ENCODE measurements at places on chromosomes 11 and 22.

DNA sequence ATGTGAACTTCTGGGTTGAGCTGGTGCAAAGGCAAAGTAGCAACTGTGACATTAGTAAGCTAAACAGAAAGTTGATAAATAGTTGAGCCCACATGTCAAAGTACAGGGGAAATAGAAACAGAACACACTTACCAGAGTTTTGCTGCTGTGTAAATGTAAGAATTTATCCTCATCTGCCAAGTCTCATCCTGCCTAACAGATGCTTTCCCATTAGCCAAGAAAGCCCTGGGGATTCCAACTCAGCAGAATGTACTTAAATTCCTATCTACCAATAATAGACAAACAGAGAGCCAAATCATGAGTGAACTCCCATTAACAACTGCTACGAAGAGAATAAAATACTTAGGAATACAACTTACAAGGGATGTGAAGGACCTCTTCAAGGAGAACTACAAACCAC is 7.3 kb upstream of the OR51A2 start:
- DNase-seq, result no peak

DNA sequence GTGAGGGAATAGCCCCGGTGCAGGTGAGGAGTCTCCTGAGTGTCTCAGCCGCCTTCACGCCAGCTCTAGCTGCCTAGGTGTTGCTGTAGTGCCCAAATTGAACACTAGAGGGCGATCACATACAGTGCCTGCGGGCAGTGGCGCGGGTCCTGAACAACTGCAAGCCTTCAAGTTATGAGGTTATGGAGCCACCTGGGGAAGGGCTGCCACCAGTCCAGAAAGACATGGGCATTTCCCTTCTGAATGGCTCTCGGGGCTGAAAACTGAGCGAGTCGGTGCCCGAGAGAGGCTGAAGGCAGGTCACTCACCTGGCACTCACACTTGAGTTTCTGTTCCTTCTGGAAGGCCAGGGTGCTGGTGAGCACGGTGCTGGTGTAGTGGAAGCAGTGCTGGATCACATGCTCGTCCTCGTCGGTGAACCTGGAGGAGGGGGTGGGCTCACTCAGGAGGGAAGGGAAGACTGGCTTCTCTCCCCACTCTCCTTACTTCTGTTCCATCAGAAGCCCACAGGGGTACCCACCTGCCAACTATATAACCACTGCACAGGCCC is 88.4 kb downstream of the PDE2A start:
- no peak for DNase-seq

GRCh38 chr11:45605051-45605450 is 60.4 kb downstream of the CHST1 start:
- no peak for DNase-seq

DNA sequence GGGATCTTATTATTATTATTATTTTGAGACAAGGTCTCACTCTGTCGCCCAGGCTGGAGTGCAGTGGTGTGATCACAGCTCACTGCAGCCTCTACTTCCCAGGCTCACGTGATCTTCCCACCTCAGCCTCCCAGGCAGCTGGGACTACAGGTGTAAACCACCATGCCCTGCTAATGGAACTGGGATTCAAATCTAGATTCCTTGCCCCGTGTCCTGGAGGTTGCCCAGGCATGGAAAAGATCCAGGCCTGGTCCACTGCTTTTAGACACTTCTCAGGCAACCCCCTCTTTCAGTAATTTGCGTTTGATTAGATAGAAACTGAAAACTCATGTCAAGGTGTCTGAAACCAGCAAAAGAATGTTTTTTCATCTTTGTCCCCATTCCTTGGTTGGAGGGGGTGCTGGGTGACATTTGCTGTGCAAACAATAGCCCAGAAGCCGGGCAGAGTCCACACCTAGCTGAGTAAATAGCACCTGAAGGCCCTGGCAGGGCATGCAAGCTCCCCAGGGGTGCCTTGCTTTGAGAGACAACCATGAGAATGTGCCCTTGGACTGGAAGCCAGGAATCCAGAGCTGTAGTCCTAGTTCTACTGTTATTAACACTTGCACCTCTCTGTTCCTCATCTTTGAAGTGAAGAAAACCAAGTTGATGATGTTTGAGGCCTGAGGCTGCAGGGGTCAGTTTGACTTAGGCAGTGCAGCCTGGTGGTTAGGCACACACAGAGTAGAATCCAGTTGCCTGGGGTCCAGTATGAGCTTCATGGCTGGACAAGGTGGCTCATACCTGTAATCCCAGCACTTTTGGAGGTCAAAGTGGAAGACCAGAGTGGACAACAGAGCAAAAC is 19.1 kb upstream of the XBP1 start:
- no peak for DNase-seq

DNA sequence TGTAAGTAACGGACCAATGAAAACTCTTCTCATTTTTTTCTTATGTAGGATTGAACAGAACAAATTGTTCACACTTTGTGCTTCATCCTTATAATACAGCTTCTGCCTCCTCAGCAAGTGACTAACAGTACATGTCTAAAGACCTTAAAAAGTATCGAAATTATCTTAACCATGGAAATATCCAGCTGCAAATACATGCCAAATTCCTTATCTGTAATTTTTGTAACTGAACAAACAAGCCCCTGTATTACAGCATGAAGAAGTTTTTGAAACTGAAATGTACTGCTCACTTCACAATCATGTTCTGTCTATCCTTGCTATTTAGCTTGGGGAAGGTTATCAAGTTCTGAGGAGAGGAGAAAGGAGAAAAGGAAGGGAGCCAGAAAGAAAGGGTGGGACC is 20.4 kb downstream of the WT1 start:
- no peak for DNase-seq

DNA sequence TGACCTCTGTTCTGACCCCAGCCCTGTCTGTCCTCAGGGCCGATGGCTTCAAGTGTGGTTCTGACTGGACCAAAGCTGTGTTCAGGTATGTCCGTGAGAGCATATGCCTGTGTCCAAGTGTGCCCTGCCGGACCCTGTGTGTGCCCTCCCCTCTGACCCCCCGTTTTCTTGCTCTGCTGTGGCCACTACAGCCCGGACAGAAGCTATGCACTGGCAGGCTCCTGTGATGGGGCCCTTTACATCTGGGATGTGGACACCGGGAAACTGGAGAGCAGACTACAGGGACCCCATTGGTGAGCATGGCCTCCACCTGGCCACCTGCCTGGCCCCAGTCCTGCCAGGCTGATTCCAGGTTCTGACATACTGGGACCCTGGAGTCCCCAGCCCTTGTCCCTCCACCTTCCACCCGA is 14.5 kb downstream of the ATG16L2 start:
- no peak for DNase-seq

- DNase-seq, result no peak
Measured at GRCh38 chr22:37313376-37314314, 31.3 kb downstream of the CYTH4 start.

GRCh38 chr11:86514453-86514852 is 139.8 kb downstream of the CCDC81 start:
- DNase-seq, result no peak

DNA sequence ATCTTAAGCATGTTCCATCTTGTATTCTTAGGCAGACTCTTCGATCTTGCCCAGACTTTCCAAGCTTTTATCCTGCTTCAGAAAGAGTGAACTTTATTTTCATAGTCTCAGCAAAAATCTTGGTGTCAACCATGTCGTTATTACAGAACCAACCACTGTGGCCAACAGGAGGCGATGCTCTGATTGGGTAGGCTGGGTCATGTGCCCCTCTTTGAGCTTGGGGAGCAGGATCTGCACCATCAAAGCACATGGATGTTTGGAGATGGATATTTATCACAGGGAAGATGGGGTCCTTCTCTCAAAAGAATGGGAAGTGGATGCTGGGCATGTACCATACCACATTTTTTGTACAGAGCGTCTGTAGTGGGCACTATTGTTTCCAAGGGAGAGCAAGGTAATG is 197.4 kb downstream of the MYO18B start:
- no peak for DNase-seq

DNA sequence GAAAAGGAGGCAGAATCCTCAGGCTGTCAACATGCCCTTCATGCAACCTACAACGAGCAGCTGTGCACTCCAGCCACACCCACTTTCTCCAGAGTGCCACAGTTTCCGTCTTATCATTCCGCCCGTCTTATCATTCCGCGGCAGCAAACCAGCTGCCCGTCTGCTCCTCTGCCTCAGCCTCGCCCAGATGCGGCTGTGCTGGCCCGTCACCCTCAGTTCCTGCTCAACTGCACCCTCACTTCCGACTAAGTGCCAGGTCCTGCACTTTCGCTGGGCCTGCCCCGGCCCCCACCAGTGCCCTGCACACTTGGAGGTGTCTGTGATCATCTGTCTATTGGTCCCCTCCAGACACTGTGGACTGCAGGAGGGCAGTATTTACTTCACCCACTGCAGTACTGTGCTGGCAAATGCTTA is 43.7 kb downstream of the MICAL3 start:
- DNase-seq, result no peak

DNA sequence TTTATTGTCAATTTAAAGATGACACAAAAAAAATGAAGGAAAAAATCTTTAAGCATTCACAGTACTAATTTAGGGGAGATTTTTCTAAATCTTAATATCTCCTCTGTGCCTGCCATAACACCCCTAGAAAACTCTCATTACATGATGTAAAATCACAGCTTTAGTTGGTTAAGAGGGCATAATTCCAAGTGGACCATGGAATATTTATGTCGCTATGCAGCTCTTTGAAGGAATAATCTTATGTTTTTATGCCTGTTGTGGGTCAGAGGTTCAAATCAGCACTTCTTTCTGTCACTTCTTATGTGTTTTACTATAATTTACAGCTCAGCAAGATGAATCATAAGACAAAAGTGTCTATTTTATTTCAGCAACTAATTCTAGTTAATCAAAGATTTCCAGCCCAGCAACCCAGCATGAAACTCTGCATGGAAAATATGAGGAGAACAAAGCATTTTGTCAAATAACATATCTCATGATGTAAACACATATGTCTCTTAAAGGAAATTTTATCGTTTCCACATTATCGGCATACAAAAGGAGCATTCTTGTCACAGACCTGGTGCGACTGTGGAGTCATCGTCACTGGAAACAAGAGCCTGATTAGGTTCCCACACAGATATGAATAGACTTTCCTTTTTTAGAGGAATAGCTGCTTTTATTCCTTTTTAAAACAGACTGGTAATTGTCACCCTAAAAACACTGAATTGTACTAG is 274.8 kb downstream of the SOX6 start:
- no peak for DNase-seq

- DNase-seq, result no peak
Measured at GRCh38 chr11:2305140-2305778, 3.4 kb downstream of the TSPAN32 start.

- DNase-seq, result no peak
Measured at GRCh38 chr11:8828580-8829361, 82.2 kb upstream of the AKIP1 start.

DNA sequence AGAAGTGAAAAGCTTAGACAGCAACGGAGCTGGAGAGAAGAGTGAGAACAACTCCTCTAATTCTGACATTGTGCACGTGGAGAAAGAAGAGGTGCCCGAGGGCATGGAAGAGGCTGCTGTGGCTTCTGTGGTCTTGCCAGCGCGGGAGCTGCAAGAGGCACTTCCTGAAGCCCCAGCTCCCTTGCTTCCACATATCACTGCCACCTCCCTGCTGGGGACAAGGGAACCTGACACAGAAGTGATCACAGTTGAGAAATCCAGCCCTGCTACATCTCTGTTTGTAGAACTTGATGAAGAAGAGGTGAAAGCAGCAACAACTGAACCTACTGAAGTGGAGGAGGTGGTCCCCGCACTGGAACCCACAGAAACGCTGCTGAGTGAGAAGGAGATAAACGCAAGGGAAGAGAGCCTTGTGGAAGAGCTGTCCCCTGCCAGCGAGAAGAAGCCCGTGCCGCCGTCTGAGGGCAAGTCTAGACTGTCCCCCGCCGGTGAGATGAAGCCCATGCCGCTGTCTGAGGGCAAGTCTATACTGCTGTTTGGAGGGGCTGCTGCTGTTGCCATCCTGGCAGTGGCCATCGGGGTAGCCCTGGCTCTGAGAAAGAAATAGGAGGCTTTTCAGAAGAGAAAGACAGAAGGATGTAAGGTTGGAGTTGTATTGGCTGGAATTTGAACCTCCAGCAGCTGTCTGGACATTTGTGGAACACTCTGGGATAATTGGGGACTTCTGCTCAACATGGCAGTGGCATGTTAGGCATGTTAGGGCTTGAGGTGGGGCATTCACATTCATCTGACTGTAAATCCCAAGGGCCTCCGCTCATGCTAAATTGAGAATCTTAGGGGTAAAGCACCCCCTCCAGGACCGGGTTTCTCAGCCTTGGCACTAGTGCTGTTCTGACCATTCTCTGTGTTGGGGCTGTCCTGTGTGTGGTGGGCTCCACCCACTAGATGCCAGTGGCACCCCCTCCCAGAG is 47.1 kb downstream of the BID start:
- no peak for DNase-seq

DNA sequence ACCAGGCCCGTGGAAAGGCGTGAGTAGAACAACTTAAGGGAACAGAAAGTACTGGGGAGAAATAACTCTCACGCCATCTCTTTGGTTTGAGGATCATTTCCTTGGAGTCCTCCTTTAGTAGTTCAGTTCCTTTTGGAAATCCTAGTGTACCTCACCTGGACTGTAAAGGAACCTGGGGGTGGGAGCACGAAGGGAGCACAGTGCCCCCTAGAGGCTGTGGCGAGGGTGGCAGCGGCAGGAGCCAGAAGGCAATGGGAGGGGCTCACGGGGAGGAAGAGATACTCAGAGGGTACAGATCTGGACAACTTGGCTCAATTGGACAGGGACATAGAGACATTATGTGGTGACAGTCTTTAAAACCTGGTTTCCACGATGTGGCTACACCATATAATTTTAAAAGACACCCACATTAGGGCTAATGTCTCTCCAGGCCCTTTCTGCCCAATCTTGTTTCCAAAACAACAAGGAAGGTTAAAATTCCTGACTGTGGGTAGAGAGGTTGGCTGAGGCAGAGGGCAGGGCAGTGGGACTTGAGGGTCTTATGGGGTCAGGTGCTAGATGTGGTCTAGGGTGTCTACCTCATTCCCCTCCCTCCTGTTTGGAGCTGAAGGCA is 87.0 kb downstream of the CSNK2A3 start:
- no peak for DNase-seq

DNA sequence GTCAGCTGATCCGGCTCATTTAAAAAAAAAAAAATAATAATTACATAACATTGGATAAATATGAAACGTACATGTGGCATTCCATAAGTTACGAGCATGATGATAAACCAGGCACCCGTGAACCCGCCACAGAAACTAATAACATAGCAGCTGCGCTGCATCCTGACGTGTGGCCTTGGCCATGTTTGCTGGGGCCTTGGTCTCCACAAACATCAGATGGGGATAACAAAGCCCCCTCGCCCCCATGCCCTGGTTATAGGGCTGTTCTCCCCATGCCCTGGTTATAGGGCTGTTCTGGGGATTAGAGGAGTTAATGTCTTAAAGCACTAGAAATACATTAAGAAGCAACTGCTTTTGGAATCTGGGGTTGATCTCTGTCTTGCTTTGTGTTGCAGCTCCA is 36.7 kb downstream of the FLRT1 start:
- DNase-seq, result no peak

- no peak for DNase-seq
Measured at GRCh38 chr22:18935889-18936529, at the start of gene PRODH. PRODH (minus strand) TSS chr22:18936293; CDS start chr22:18936287, 6 bp downstream.

DNA sequence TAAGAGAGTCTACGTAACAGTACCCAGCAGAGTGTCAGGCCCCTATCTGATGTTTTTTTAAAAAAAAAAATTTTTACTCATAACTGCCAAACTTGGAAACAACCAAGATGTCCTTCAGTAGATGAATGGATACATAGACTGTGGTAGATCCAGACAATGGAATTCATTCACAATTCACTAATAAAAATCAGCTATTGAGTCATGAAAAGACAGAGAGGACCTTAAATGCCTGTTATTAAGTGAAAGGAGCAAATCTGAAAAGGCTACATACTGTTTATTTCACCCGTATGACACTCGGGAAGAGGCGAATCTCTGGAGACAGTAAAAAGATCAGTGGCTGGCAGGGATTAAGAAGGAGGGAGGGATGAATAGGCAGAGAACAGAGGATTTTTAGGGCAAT is 541.4 kb upstream of the TENM4 start:
- no peak for DNase-seq

Measured in NCI-H510A (cell line).